ENCODE measurements at places on chromosomes 7 and 10. TPM values are rescaled to one million over a fixed set of nuclear protein-coding genes. Genes with fewer than 3 reads are reported as not detected.

DNA sequence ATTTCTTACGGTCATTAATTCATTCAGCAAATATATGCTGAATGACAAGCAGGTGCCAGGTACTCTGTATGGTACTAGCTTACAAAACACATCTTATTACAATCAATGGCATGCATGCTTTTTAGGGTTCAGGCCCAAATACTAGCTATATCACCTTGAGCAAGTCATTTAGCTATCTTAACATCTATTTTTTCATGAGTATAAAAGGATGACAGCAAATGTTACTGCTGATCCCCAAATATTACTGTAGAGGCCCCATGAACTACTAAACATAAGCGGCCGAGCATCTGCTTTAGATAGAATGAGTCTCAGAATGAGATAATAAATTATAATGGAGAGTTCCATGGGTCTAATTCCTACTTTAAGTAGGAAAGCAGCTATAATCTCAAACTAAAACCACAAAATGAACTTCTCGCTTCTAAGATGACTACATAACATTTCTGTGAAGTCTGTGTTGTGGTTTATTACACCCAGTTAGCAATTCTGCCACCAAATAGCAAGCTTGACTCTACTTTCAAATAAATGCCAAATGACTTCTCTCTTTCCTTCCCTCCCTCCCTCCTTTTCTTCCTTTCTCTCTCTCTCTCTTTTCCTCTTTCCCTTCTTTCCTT, 113.7 kb upstream of the LRRN3 start:
- no peak for DNase-seq

GRCh38 chr7:12930534-12930933, 243.1 kb downstream of the ARL4A start:
- no peak for DNase-seq

GRCh38 chr7:47538846-47539311, 43.0 kb downstream of the TNS3 start:
- DNase-seq = no peak

- no peak for DNase-seq
These were observed 4.2 kb upstream of the HOXA10 start for GRCh38 chr7:27178366-27178765.

- DNase-seq = peak; percentile 15
These were observed 217.8 kb upstream of the SH2B2 start for GRCh38 chr7:102068846-102069245.

GRCh38 chr7:108367946-108368345, 88.3 kb downstream of the NRCAM start:
- DNase-seq = no peak

GRCh38 chr10:131729361-131729760, 171.4 kb upstream of the PPP2R2D start:
- peak; percentile 12 for DNase-seq

GRCh38 chr7:113796557-113796956, 122.3 kb downstream of the PPP1R3A start:
- DNase-seq = no peak

DNA sequence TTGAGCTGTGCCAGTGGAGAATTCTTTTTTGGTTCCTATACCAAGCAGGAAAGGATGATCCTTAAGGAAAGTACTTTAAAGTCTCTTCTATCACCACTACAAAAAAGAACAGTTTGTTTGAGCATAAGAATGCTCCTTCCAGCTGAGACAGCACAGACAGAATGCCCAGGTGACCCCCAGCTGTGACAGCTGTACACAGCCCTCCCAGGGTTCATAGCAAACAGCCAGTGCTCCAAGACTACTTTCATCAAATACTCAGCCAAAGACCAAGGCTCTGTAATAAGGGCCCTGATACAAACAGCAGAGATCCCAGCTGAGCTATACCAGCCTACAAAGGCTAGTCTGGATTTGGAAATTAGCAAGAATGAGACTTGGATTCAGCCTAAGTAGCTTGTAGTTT, 65.7 kb downstream of the NXPH1 start:
- no peak for DNase-seq

- peak; percentile 58 for DNase-seq
These were observed 472 bp downstream of the PDAP1 start for GRCh38 chr7:99407872-99408378.

- no peak for DNase-seq
These were observed 27.1 kb downstream of the FOXK1 start for GRCh38 chr7:4709187-4709586.

DNA sequence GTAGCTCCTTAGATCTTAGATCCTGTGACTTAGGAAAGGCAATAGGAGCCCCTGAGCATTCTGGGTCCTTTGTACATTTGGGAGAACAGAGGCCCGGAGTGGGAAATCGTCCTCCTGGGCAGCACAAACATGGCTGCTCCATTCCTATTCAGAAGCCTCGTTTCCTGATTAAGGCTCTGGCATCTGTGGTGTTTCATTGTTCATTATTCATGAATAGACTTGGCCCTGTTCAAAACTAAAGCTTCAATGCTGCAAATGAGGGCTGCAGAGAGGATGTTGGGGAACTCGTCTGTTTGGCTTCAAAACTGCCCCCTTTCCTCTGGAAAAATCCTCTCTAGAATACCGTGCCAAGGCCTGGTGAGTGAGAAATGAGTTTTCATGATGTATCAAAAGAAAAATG, 3.4 kb upstream of the HTRA1 start:
- DNase-seq = no peak

- no peak for DNase-seq
These were observed 27.8 kb downstream of the CRHR2 start for GRCh38 chr7:30654296-30655090.

DNA sequence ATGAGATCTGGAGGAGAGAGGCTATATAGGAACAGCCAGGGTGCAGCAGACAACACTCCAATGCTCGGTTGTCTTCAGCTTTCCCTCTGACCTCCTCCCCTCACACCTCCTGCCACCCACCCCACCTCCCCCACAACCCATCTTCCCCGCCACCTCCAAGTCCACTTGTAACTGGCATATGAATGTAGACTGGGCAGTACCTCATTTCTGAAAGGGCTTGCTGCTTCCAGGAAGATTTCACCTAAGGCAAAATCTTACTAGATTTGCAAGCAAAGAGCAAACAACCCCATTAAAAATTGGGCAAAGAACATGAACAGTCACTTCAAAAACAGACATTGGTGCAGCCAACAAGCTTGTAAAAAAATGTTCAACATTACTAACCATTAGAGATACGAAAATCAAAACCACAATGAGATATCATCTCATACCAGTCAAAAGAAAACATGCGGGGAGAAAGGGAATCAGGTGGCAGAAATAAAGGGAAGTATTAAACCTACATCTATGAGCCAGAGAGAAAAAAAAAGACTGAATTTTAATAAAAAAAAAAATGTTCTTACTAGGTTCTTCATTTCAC, 164.6 kb upstream of the C1GALT1 start:
- DNase-seq = no peak

ADAM12 gene
- 0.64 TPM for total RNA-seq

GBX1 gene
- total RNA-seq = not detected

RARRES2 gene
- total RNA-seq = 86.7 TPM

EGR2 gene
- 0.20 TPM for total RNA-seq

GDF10 gene
- total RNA-seq = 0.10 TPM

AOC1 gene
- 308 TPM for total RNA-seq

LRRC61 gene
- 15.1 TPM for total RNA-seq

TSC22D4 gene
- total RNA-seq = 56.1 TPM

GHRHR gene
- not detected for total RNA-seq

KLF14 gene
- total RNA-seq = not detected

C10orf90 gene
- not detected for total RNA-seq

All from colonic mucosa (tissue), 4 donors.